ENCODE measurements at places on chromosomes 3 and 15.

- DNase-seq: no peak
Measured at GRCh38 chr3:100423611-100424010, 22.3 kb downstream of the LNP1 start.

DNA sequence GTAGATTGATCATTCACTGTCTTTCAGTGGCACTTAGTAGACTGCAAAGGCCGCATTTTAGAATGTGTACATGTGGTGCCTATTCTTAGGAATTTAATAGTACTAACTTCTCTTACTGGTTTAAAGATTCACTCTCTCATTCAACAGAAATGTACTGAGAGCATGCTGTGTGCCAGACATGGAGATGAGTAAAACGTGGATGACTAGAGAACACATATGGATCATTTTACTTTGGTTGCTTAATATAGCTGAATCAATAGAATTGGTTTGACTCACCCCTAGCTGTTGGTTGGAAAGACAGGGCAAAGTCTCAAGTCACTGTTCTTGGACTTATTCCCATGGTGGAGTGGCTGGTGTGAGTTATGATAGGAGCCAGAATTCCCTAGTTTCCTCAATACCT lies 109.1 kb upstream of the TNFAIP8L3 start:
- DNase-seq: no peak

DNA sequence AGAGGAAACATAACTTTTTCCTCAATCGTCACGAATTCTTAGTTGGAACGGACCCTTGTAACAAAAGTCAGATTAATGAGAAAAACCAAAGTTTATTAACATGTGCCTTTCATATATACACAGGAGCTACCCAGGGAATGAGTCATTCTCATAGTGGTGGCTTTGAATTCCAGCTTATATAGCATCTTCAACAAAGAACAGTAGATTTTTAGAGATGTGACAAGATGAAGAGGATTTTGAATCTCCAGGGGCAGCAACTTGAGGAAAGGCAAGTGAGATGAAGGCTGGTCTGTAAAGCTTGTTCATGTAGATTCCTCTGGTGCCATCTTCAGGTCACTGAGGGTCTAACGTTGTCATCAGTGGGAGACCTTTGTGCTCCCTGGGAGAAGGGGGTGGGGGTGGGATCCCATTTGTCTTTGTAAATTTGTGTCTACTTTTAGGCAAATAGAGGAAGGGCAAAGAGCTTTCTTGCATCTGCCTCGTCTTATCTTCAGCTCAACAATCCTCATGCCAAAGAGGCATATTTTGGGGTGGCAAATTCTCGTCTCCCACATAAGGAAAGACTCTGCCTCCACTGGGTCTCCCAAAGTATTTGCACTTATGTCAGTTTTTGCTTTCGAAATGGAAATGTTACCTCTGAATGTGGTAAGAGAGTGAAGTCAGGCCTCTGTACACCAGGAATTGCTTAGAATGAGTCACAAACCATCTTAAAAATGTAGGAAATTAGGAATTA lies 29.5 kb downstream of the CLEC3B start:
- no peak for DNase-seq

GRCh38 chr15:74869726-74870407 lies 3.3 kb downstream of the SCAMP2 start:
- DNase-seq: no peak

- DNase-seq: no peak
Measured at GRCh38 chr3:29091599-29092189, 189.2 kb upstream of the RBMS3 start.

- DNase-seq: no peak
Measured at GRCh38 chr15:56971571-56971970, 53.1 kb downstream of the TCF12 start.

DNA sequence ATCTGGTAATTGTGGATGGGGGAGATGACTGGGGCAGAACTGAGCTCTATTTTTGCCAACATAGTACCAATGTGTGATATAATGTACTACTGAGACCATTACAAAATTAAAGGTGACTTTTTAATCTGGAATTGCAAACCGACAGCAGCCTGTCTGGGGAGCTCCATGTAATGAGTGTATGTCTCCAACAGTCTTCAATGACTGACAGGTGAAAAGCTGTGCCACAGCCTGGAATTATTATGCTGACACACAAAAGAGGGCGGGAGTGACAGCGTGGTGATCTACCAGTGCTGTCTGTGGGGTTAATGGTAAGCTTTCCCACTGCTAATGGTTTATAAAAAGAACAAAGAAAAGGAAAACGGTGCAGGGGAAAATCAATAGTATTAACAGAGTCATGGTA lies 143.4 kb downstream of the CLSTN2 start:
- DNase-seq: no peak

DNA sequence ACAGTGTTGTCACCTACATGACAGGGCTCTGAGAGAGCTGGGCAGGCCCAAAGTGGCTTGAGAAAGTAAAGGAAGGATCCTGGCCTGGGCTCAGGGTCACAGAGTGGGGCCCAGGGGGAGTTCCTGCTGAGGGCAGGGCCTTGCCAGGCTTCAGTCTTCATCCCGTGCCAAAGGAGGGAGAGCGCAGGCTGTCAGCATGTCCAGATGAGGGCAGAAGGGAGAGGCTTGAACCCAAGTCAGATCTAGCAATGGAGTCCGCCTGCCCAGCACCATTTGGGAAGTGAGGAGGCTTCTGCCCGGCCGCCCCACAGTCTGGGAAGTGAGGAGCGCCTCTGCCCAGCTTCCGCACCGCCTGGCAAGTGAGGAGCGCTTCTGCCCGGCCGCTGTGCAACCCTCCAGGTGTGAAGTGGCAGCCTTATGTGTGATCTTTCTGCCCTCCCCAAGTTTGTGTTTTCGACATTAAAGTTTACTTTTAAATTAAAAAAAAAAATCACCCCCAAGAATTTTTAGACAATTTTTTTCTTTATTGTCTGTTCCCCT lies 303.6 kb upstream of the PROK2 start:
- no peak for DNase-seq

DNA sequence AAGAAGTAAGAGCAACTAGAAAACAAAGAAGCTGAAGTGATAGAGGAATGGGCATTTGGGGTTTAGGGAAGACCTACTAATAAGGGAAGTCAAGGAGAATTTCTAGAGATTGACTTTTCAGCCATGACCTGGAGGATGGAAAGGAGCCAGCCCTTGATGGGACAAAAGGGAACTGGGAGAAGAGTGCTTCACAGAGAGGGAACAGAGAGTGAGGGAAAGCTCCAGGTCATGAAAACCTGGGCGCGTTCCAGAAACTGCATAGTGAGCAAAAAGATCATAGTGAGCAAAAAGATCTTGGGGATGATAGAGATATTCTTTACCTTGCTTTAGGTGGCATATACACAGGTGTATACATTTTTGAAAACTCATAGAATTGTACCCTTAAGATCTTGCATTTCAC lies 143.1 kb upstream of the NUDT16 start:
- no peak for DNase-seq

- no peak for DNase-seq
Measured at GRCh38 chr15:48653216-48653615, 7.7 kb upstream of the FBN1 start.

DNA sequence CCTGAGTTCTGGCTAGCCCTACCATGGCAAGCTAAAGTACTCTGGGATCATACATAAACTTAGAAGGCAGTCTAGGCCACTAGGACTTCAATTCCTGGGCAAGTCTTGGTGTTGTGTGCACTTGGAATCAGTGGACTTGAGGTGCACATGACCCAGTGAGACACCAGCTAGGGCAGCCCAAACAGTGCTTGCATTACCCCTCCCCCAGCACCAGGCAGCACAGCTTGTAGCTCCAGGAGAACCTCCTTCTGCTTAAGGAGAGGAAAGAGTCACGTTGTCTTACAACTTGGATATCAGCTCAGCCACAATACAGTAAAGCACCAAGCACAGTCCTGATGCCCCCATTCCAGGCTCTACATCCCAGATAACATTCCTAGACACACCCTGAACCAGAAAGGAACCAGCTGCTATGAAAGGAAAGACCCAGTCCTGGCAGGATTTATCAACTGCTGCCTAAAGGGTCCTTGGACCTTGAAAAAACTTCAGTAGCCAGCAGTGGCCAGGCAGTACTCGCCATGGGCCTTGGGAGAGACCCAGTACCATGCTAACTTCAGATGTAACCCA lies 57.2 kb downstream of the MYO9A start:
- DNase-seq: no peak

DNA sequence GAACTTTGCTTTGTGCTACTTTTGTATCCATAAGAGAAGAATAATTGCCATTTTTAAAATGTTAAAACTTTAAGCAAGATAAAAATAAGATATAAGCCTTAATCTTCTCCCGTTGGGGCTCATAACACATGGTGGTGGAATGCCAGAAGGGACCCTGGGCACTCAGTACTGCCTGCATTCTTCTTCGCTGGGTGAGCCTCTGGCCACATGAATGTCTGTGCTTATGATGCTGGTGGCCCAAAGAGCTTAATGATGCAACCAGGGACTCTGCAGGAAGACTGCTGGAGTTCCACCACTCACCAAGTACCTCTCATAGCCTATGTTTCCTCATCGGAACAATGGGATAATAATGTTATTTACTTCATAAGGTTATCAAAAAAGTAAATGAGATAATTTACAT lies 103.6 kb downstream of the ERC2 start:
- DNase-seq: no peak

DNA sequence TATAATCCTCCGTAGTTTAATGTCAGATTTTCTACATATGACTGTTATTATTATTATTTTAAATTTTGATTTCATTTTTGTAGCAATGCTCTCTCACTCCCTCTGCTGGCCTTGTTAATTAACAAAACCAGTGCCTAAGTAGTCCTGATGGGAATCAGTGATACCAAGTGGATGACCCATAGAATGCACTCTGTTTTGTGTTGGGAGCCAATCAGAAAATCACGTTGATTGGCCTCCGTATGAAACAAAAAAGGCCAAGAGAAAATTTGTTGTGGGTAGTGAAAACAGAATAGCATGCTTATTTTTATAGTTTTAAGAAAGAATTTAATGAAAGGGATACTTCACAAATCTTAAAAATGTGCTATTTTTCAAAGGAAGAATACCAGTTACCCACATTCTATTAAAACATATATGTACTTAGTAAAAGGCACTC lies 34.4 kb upstream of the MEIS2 start:
- DNase-seq: no peak

DNA sequence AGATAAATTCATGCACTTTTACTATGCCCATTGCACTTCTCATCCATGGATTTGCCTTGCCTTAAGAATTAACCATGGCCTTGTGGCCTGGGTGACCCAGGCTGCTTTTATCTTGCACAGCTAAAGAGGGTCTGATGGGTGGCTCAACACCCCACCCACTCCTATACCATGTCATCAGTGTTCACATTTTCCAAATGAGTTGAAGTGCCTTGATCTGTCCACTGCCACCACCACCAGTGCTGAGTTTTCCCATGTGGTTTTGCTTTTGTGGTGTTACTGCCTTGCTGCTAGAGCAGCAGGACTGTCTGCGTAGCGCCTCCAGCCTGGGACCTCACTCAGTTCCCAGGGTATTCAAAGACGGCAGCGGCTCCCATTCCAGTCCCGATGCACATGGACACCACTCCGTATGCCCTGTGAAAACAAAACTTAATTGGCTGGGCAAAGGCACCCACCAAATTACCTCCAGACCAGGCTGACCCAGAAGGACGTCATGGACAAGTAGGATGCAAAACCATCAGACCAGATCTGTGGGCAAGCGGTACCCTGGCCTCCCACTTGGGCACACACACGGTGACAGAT lies 14.1 kb downstream of the ACAA1 start:
- no peak for DNase-seq

- DNase-seq: no peak
Measured at GRCh38 chr3:18559331-18559842, 134.2 kb upstream of the SATB1 start.

DNA sequence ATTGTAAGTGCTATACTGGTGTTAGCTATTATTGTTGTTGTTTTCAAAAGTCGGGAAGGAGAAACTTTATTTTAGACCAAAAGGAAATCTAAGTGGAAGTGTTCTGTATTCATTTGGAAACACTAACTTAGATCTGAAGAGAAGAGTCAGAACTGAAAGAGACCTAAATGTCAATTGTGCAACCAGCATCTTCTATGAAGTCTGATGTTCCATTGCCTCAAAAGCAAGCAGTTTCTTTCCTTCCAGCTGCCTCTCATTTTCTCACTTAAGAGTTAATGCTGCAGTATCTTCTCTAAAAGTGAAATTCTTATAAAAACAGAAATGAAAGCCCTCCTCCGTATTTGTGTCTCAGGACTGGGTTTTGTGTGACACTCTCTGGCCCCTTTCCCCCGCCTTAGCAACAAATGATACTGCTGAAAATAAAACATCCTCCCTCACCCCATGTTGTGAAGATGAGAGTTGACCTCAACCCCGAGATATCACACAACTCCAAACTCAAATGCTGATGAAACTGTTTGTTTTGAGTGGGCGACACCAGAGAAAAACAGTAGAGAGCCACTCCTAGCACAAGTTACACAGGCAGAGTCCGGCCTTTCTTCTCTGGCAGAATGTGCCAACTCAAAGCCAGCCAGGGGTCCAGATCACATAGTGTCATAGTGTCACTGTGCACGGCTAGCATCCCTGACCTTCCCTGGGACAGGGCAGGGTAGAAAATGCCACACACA lies 48.9 kb downstream of the GLDN start:
- no peak for DNase-seq

DNA sequence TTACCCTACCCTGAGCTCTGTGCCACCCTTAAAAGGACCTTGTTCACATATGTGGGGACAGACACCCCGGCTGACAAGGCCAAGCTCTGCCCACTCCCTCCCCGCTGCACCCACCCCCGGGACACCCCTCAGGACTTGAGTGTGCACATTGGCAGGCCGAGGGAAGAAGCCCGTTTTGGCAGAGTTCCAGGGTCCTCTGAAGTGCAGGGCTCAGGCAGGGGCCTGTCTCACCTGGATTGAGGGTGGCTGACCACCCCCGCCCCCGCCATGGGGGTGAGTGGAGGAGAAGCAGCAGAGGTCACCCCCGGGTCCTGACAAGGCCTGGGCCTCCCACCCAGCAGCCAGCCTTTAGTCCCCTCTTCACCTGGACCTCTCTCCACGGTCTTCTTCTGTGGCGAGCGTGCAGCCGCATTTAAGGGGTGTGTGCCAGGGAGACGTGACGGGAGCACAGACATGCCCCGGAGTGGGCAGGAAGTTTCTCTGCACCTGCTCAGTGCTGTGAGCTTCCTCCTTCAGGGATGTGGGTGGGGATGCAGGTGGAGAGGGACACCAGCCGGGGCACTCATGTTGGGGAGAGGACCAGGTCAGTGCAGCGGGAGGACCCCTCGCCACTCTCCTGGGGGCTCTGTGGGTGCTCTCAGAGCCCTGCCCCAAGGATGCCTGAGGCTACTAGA lies 50.7 kb downstream of the LINGO1 start:
- no peak for DNase-seq

- no peak for DNase-seq
Measured at GRCh38 chr15:44298878-44299277, 10.4 kb downstream of the GOLM2 start.

GRCh38 chr15:70152070-70152480 lies 54.4 kb upstream of the TLE3 start:
- DNase-seq: no peak

DNA sequence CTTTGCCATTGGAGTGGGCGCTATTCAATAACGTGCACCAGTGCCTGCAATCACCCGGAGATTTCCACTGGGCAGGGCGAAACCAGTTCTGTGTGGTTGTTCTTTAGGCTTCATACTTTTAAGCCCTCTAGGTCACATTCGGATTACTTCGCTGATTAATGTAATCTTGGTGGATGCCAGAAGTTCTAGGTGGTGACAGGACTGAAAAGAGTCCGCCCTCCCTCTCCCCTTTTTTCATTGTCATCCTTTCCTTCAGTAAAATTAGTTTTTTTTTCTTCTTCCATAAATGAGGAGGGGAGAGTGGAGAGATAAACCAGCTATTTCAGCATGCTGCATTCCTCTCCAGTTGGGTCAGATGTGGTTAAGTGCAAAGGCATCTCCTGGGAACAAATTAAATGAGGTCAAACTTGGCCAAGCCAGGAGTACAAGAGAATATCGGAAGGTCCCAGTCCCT lies 2.3 kb upstream of the SLC2A2 start:
- DNase-seq: no peak

GRCh38 chr3:143242101-143242500 lies 122.5 kb downstream of the CHST2 start:
- DNase-seq: no peak
